ENCODE measurements at places on chromosomes 1 and 21.

- DNase-seq = no peak
These were observed 205.3 kb downstream of the FGGY start for GRCh38 chr1:59502009-59502691.

- no peak for DNase-seq
These were observed 132.1 kb downstream of the TGFBR3 start for GRCh38 chr1:91753878-91754277.

DNA sequence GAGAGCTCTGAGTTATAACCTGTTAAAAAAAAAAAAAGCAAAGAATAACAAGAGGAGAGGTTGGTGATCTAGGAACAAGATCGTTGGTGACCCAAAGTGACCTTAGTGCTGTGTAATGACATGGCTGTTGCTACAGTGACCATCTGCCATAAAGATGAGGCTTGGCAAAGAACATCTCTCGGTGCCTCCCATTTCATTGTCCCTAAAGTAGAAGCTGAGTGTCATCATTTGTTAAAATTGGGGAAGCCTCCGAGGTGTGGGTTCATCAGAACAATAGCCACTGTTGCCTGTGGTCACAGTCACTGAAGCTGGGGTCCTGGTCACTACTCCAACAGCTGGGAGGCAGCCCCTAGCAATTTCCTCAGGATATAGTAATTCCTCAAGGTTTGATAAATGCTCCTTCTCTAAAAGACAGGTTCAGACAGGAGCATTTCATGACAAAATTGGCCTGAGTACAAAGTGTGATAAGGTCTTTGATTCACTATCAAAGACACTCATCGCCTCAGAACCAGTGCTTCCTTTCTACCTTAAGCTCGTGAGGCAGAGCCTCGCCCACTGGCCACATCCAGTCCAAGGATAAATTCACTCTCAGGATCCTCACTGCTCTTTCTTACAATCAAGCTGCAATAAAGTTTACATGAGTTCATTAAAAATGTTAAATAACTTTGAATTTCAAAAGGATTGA lies 81.9 kb upstream of the RGS2 start:
- no peak for DNase-seq

DNA sequence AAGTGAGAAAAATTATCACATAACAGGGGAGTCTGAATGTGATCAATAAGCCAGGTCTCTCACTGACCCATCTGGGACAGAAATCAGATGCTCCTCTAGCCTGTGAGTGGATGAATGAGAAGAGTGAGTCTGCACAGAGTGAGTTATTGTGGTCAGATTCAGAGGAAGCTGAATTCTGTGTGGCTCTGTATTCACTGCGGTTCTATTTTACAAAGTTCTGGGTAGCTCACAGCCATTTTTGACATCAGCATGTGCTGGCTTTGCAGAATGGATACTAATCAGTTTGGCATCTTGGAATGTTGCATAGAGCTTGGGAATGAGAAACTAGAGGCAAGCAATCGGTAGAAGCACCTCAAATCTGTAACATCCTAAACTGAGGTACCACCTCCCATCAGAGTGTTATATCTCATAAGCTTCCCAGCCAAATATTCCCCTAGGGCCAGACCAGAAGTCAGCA lies 3.8 kb downstream of the COLGALT2 start:
- DNase-seq = peak; percentile 34

GRCh38 chr1:234997896-234998741 lies 130.5 kb downstream of the TOMM20 start:
- DNase-seq = no peak

DNA sequence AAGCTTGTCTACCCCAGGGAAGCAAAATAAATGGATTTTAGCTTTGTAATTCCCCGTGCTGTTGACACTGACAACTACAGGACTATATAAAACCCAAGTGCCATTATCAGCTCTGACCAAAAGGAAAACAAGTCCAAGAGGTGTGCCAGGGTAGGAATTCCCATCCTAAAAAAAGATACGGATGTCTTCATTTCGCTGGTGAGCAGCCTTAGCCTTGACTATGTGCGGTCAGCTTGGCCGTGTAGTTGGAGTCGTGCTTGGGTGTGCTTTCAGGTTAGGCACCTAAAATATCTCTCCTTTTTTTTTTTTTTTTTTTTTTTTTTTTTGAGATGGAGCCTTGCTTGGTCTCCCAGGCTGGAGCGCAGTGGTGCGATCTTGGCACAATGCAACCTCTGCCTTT lies 28.9 kb upstream of the ACTN2 start:
- DNase-seq = no peak

DNA sequence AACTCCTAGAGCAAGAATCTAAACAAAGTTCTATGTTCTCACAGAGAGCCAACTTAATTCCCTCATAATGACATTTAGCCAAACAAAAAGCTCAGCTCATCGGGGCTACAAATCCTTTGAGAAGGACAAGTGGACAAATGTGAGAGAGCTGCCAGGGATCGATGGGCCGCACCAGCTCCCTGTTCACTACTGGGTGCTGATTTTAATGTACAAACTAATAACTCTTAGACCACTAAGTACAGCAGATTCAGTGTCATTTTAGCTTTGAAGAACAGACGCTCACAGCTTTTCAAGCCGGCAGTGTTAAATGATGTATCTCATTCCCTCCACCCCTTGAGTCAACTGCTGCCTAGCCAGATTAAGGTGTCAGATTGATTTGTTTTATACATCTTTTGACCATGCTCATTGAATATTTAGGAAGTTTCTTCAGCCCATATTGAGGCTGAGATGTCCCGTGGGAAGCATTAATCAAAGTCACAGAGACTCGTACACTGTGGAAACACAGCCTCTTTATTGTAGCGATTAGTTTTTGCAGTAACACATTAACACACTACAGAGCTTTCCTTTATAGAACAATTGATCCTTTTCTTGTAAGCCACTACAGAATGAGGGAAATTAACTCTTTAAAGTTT lies 21.1 kb downstream of the PROX1 start:
- DNase-seq = no peak

GRCh38 chr1:222064388-222065211 lies 322.7 kb upstream of the DUSP10 start:
- no peak for DNase-seq

DNA sequence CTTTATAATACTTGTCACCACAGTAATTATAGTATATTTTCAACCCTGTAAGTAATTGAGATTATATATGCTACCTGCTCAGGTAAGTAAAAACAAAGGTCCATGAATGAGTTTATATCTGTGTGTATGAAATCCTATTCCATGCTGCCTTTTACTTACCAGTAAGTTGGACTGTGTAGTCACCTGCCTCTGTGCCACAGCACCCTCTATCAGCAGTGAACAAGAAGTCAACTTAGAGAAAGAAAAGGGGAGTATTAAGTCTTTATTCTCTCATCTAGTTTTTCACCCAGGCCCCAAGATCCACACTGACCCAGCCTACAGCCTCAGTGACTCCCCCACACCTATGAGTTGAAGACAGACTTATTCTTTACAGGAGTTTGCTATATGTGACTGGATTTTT lies 36.9 kb upstream of the IFI16 start:
- no peak for DNase-seq

GRCh38 chr1:72678683-72679082 lies 396.3 kb upstream of the NEGR1 start:
- no peak for DNase-seq

GRCh38 chr1:64041371-64042131 lies 161.9 kb upstream of the UBE2U start:
- DNase-seq = no peak

DNA sequence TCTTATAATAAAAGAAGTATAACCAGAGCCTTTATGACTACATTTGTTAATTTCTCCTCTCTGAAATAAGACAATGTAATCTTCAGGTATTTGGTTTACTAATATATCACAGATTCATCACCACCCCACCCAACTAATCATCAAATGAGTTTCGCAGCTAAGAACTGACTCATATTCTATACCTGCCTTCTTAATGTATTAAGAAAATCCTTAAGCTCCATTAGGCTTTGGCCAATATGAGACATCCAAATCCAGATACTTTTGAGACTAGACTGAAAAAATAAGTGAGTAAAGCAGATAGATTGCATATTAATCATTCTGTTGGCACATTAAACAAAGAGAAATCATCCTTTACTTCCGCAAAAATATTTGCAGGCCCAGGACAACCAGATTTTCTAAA lies 18.7 kb upstream of the FMO2 start:
- no peak for DNase-seq

- DNase-seq = no peak
These were observed 998 bp upstream of the TTC34 start for GRCh38 chr1:2802421-2802961.

DNA sequence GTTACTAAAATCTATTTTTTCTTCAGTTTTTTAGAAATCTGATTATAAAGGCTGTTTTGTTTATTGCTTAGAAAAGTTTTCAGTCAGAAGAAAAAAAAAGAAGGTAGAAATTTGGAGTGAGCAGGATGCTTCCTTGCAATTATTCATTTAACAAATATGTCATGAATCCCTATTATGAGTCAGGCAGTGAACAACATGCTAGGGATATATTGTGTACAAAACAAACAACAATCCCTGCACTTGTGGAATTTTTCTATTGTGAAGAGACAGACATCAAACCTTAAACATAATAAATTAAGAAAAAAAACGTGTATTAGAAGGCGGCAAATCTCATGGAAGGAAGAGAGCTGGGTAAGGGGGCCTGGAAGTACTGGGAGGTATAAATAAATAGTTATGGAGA lies 664.1 kb upstream of the CAMK1G start:
- DNase-seq = peak; percentile 49

- no peak for DNase-seq
These were observed at the start of gene LRRC71 for GRCh38 chr1:156920233-156921052. Gene LRRC71, plus strand, starts transcription at chr1:156920632. Its CDS starts 172 bp downstream, at chr1:156920804.

GRCh38 chr1:241518476-241519307 lies 863 bp downstream of the FH start:
- DNase-seq = no peak

DNA sequence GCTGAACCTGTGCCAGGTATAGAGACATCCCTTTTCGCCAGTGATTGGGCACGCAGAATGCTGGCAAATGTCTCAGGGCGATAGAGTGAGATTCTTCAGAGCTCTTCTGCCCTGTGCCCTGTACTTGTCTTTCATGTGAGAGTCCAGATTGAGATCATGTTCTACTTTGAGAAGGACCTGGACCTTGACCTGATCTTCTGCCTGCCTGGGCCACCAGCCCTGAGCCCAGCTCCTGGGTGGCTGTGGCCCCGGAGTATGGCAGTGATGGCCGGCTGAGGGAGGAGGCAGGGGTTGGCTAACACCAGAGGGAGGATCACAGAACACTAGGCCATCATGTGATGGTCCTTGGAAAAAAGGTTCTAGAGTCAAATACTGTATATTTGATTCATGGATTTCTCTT lies 13.8 kb downstream of the STRIP1 start:
- DNase-seq = no peak

- DNase-seq = peak; percentile 71
These were observed 13.5 kb downstream of the TRAF3IP3 start for GRCh38 chr1:209769171-209769904.

DNA sequence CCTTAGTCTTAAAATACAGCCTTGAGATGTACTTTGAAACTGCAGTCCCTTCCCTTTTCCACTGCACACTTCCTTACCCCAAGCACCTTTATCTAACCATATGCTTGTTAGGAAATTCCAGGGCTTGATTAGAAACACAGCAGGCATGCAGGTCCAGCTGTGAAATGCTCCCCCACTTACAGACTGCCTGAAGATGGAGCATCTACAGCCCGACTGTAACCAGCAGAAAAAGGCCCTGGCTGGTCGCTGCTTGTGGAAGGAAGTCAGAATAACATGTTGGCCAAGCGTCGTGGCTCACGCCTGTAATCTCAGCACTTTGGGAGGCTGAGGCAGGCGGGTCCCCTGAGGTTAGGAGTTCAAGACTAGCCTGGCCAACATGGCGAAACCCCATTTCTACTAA lies 37.2 kb downstream of the VN1R5 start:
- no peak for DNase-seq

DNA sequence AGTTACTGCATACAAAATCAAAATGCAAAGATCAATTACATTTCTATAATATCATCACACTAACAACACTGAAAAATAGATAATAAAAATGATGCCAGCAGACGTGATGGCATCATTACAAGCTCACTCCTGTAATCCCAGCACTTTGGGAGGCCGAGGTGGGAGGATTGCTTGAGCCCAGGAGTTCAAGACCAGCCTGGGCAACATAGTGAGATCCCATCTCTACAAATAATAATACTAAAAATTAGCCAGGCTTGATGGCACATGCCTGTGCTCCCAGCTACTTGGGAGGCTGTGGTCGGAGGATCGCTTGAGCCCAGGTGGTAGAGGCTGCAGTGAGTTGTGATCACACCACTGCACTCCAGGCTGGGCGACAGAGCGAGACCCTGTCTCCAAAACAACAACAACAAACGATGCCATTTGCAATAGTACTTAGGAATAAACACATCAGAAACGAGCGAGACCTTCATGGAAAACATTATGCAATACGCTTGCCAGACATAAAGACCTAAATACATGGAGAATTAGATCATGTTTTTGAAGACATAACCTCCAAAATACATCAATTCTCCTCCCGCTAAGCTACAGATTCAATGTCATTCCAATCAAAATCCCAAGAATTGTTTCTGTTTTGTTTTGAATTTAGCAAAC lies 86.6 kb upstream of the ERRFI1 start:
- no peak for DNase-seq

- DNase-seq = no peak
These were observed 83.7 kb downstream of the CASZ1 start for GRCh38 chr1:10712568-10713362.

DNA sequence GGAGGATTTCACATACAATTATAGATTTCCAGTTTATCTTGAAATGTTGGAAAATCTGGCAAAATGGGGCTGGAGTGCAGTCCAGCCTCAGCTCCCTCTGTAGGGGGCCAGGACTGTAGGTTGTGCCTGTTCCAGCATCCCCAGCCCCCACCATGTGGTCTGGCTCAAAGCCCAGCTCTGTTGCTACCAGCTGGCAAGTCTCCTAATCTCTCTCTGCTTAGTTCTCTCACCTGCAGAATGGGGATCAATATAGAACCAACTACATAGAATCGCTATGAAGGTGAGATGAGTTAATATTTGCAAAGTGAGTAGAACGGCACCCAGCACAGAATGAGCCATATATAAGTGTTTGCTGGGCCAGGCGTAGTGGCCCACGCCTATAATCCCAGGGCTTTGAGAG lies 50.0 kb upstream of the TARDBP start:
- DNase-seq = no peak

GRCh38 chr21:43766734-43767497 lies 9.2 kb downstream of the CSTB start:
- DNase-seq = no peak

DNA sequence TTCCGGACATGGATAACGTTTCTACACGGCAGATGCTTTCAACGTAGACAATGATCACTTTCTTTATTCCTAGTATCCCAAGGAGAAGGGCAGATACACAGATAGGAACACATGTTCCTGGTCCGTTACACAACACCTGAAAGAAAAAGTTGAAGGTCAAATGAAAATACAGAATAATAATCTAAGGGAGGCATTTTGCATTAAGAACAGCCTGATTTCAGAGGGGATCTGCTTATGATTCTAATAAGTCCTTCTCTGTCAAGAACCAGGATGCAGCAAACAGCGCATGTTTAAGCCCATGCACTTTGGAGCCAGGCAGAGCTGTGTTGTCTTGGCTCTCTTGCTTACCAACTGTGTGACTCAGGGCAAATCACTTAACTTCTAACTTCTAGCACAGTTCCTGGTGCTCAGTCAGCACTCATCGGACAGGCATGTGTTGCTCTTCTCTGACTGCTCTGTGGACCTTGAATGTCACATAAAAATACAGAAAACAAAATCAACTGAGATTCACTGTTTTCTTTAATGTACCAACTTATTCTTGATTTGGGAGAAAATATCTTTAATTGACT lies 56.3 kb upstream of the CNN3 start:
- DNase-seq = peak; percentile 45

All from GM04503 (cell line).